Stimulated activated CD8-positive, alpha-beta memory T cell treated with anti-CD3 and anti-CD28 coated beads, Interleukin-7, amount 100 ng/mL, for 48 hours (primary cell): ENCODE measurements at places on chromosomes 4 and X.
A peak's percentile ranks its signal among the peaks of the same experiment; 100 is the strongest.

DNA sequence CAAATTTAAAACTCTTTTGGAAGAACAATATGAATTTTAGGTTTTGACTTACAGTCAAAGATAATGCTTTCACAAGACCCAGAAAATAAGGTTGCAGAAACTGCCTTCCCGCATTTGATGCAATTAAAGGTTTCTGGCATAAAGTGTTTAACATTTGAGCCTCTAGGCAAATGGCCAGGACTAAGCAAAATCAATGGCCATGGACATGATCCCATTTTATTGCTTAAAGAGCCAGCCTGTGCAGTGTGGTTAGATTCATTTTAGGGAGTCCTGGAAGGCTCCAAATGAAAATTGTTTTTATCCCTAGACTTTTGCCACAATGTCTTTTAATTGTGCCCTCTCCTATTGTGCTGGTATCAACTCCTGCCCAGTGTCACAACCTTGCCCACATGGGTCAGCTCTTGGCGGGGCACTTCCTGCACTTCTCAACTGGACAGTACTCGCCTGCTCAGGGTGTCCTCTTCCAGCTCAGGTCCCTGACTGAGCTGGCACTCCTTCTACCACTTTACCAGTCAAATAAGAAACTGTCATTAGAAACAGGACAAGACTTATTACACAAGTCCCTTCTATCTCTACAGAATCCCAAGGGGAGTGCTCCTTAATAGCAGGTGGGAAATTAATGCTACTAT is 208.4 kb upstream of the NPY2R start:
- DNase-seq: no peak

DNA sequence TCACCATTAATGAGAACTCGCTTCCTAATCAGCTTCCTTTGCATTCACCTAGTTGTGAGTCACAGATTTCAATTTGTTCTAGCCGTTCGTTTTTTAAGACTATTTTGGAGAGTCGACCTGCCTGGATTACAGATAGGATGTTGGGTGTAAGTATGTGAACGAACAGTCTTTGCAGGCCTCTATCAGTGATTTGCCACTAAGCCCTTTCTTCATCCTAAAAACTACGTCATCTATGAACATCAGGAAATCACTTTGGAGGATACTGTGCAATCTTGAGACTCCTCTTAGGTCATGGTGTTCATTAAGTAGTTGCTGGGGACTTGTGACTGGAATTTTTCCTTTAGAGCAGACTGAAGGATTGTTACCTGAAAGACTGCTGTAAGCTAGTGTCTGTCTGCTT is 1.1 kb downstream of the POLA1 start:
- DNase-seq: no peak

- DNase-seq: no peak
Observed at GRCh38 chr4:95105112-95105511, 347.4 kb downstream of the BMPR1B start.

DNA sequence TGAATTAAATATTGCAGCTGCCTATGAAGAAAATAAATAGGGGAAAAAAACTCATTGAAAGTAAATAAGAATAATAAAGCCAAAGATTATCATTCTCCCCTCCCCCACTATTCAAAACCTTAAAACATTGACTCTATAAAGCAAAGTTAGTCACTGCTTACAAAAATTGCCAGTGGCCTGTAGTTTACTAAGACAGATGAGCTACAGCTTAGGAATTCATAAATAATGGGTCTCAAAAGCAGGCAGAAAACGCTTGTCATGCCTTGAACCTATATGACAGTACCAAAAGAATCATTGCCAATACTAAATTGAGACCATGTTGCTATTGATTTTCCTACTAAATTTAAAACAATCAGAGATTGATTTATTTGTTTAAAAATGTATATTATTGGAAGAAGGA is 78.9 kb downstream of the SLC10A7 start:
- DNase-seq: no peak

- DNase-seq: no peak
Observed at GRCh38 chr4:89173336-89174090, 62.2 kb downstream of the TIGD2 start.

DNA sequence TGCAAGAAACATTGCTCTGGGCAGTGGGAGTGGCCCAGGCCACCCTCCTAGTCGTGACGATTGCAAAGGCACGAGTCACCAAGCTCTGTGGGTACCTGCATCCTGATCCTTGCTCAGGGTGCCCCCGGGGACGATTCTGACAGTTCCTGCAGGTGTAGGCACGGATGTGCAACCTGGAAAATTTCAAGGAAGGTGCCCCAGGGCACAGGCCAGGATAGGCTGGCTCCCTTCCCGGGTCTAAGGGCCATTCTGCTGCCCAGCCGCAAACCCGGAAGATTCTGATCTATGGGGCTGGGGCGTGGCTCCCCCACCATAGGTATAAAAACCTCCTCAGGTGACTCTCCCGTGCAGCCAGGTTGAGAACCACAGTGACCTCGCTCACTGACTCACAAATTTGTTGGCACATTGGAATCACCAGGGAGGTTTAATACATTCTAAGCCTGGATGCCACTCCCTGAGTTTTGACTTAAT is 228.5 kb downstream of the PTTG2 start:
- DNase-seq: no peak

- no peak for DNase-seq
Observed at GRCh38 chr4:180721356-180721755, 1521.8 kb upstream of the TENM3 start.

GRCh38 chr4:7328162-7328912 is 106.4 kb downstream of the PSAPL1 start:
- DNase-seq: no peak

- DNase-seq: no peak
Observed at GRCh38 chr4:12053966-12054365, 625.3 kb upstream of the HS3ST1 start.

DNA sequence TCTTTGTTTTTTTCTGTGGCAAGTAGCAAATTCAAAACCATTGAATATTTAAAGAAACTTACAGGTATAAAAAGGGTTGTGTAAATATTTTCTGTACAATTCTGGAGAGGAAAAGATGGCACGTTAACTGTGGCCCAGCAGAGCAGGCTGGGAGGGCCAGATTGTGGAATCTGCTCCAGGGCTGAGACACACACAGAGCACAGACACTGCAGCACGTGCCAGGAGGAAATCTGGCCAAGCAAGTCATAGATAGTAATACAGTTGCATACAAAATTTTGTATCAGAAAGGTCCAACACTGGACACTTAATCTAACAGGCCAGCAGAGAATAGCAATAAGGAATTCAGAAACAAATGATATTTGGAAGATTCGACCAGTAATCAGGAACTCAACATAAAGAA is 763.7 kb downstream of the PDHA2 start:
- DNase-seq: no peak

- DNase-seq: no peak
Observed at GRCh38 chr4:7766086-7766485, 173.6 kb downstream of the AFAP1 start.

- no peak for DNase-seq
Observed at GRCh38 chr4:6435010-6435409, 37.4 kb downstream of the PPP2R2C start.

GRCh38 chr4:26320538-26321372 is at the start of gene RBPJ:
Gene RBPJ, plus strand, starts transcription at chr4:26321014. Its CDS starts 15 bp downstream, at chr4:26321029.
- DNase-seq: peak; percentile 75

GRCh38 chr4:137980641-137981040 is 261.5 kb downstream of the SLC7A11 start:
- DNase-seq: no peak

- no peak for DNase-seq
Observed at GRCh38 chr4:8459867-8460445, 19.4 kb downstream of the TRMT44 start.

DNA sequence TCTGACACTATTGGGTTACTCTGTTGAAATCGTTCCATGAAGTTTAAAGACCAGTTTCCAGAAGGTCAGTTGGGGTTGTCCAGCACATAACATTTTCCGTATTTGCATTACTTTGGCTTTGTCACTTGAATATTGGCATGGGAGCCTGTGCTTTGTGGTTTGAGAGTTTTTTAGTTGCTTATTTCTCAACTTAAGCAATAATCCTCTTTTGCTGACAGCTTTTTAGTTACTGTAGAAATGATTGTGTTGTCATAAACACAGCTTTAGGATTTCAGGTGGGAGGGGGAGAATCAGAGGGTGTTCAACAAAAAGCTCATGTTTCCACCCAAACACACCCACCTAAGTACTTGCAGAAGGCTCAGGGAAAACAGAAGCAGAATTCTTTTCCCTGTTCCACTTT is 210.7 kb upstream of the TLL1 start:
- no peak for DNase-seq

DNA sequence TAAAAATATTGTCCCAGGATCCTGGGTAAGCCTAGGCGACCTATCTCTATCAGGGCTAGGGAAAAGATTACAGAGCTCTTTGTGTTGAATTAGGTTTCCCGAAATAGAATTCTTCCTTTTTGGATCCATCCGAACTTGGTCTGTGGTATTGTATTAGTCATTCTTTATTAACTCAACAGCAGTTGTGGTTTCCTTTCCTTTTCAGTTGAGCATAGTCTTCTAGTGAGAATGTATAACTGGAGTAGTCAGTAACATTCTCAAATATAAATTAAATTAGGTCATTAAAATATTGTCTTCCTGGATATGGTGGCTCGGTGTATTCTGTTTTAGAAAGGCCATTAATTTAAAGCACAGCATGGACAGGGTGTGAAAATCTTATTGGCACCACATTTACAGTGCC is 520.4 kb downstream of the NLGN4X start:
- no peak for DNase-seq
